ENCODE measurements at places on chromosomes 4 and X.
A peak's percentile ranks its signal among the peaks of the same experiment; 100 is the strongest.

DNA sequence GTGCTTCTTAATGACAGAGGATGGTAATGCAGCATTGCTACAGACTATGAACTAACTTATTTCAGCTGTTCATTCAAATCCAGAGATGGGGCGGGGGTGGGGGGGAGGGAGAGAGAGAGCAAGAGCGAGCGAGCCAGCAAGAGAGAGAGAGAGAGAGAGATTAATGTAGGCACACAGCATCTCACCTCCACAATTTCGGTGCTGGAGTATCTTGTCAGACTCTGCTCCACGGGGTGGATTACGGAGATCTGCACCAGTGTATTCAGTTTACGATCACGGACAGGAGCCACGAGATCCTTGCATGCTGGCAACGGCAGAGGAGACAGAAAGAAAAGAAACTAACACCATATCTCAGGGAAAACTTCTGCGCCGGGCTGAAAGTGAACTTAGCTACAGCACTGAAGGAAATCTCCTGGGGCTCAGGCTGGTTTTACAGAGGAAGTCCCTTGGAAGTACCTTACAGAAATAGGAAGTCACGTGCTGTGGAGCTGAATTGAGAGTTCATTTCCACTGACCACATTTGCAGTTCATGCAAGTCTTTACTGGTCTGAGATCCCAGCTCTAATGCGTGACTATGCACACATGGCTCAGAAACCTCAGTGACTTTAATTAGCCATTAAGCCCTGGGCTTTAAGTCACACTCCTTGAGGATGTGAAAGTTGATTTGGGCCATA is 440.9 kb downstream of the INPP4B start:
- peak; percentile 26 for DNase-seq

DNA sequence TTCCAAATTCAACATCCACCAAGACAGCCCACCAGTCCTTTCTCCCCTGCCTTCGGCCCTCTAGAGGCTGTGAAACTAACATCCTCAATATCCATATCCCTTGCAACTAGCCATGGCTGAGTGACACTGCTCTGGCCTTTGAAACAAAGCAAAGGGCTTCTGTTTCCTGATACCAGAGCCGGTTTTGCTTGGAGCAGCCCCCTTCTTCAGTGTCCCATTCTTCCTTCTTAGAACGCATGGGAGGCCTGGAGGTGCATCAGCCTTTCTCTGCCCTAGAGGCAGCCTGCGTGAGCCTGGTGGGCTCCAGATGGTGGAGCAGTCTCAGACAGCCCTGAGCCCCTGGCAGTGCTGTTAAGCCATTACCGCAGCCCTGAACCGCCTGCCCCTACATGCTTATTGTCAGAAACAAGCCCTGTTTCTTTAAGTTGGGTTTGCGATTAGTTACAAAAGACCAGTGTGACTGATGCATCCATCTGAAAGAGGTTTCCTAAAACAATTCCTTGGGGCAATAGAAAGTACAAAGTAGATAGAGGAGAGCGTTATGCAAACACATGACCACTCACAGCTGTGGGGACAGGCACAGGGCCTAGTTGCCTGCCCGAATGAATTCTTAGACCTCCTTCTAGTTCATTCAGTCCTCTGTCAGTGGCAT is 74.1 kb downstream of the EVC start:
- DNase-seq, result no peak

DNA sequence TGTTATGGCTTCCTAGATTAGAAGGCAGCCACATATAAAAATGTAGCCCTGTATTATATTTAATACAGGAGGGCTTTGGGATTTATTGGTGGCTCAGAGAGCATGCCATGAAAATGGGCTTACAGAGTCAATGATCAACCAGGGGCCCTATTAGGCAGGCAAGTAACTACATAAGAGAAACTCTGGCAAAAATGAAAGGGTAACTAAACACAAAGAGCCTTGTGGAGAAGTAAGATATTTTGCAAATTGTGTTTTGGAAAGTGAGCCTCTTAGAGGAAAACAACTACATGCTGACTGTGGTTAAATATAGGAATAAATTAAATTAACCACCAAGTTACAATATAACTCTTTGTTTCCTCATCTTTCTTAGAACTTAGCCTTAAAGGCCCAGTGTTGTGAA is 5.5 kb downstream of the SAT1 start:
- DNase-seq, result no peak

DNA sequence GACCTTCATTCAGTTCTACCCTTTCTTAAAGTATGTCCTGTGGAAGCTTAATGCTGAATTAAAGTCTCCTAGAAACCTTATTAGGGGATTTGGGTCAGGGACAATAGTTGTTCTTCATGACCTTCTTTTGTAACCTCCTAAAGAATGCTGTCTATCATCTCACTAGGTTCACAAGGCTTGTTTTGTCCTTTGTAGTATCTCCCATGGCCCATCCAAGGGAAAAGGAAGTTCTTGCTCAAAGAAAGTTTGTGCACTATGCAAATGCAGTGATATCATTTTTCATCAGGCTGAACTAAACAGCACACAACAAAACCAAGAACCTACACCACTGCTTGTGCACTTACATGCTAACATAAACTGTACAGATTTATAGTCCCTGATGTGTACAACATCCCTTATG is 46.6 kb upstream of the PGM2 start:
- DNase-seq, result no peak

GRCh38 chr4:159003420-159004253 is 99.2 kb upstream of the RAPGEF2 start:
- DNase-seq, result no peak

DNA sequence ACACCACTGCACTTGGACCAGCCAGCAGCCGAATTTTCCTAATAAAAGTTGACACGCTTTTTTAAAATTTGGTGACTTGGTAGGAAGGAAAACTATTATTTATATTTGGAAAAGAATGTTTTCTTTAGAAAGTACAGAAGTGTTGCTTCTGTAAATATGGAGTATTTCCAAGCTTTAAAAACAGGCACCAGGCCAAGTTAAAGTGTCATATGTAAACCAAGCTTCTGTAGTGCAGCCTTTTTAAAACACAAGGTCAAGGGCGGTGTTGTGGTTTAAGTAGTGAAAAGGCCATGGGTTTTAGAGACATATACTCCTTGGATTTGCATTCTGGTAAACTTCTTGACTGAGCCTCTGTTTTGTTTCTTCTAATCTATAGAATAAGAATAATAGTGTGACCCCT is 62.7 kb downstream of the TRIM2 start:
- DNase-seq, result no peak

GRCh38 chr4:33959519-33959918 is 2284.8 kb downstream of the ARAP2 start:
- no peak for DNase-seq
